ENCODE measurements at places on chromosomes 3 and 15.
A peak's percentile ranks its signal among the peaks of the same experiment; 100 is the strongest.

DNA sequence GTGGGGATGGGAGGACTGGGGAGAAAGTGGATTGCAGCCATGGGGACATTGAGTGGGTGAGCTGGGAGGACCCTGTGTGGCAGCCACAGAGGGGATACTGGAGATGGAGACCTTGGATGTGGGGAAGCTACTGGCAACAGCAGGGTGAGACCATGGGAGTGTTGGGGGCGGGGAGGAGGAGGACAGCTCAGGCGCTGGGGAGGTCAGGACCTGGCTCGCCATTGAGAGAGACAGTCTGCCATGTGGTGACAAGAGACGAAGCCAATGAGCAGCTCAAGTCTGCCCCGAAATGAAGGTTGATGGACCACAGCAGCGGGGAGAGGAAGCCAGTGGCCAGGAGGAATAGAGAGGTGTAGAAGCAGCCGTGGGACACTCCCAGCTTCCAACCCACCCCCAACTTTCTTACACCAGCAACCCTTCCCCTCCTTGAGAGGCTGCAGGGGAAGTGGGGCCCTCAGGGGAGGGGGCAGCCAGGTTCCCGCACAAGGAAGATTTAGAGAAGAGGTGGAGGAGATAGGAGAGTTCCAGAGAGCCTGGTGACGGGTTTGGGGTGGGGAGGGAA is 118.1 kb downstream of the ASB7 start:
- DNase-seq = no peak

- DNase-seq = peak; percentile 30
Observed at GRCh38 chr3:100641471-100642032, 32.2 kb downstream of the ADGRG7 start.

GRCh38 chr3:150970665-150971324 is 1.7 kb downstream of the CLRN1 start:
- peak; percentile 42 for DNase-seq

- no peak for DNase-seq
Observed at GRCh38 chr3:112615989-112616731, 24.8 kb downstream of the CCDC80 start.

GRCh38 chr3:69339760-69340159 is 46.1 kb downstream of the FRMD4B start:
- DNase-seq = no peak

DNA sequence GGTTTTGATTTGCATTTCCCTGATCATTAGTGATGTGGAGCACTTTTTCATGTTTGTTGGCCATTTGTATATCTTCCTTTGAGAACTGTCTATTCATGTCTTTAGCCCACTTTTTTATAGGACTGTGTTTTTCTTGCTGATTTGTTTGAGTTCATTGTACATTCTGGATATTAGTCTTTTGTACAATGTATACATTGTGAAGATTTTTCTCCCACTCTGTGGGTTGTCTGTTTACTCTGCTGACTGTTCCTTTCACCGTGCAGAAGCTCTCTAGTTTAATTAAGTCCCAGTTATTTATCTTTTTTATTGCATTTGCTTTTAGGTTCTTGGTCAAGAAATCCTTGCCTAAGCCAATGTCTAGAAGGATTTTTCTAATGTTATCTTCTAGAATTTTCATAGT is 91.1 kb upstream of the ATP11B start:
- no peak for DNase-seq

DNA sequence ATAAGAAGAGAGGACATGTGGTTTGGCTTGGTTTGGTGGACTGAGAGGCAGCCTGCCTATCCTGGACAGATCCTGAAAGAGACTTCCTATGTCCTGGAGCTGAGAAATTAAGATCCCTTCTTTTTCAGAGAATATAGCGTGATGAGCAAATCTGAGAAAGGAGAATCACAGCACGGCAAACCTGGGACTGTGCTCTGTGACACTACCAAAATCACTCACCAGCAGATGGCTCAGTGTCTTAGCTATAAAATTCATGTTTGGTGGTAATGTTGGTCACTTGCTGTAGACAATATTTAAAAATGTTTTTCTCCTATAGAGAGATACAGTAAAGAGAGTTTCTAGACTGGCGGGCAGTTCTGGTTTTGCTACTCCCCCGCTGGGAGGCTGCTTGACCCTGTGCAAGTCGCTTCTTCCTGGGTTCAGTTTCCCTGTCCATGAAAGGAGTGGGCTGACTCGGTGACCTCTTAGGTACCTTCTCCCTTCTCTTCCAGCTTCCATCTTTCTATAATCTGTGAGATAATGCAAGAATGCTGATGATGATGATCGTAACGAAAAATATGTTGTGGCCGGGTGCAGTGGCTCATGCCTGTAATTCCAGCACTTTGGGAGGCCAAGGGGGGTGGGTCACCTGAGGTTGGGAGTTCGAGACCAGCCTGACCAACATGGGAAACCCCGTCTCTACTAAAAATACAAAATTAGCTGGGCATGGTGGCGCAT is 7.6 kb upstream of the HES1 start:
- no peak for DNase-seq

GRCh38 chr15:64525828-64526530 is 65.6 kb downstream of the ZNF609 start:
- no peak for DNase-seq

DNA sequence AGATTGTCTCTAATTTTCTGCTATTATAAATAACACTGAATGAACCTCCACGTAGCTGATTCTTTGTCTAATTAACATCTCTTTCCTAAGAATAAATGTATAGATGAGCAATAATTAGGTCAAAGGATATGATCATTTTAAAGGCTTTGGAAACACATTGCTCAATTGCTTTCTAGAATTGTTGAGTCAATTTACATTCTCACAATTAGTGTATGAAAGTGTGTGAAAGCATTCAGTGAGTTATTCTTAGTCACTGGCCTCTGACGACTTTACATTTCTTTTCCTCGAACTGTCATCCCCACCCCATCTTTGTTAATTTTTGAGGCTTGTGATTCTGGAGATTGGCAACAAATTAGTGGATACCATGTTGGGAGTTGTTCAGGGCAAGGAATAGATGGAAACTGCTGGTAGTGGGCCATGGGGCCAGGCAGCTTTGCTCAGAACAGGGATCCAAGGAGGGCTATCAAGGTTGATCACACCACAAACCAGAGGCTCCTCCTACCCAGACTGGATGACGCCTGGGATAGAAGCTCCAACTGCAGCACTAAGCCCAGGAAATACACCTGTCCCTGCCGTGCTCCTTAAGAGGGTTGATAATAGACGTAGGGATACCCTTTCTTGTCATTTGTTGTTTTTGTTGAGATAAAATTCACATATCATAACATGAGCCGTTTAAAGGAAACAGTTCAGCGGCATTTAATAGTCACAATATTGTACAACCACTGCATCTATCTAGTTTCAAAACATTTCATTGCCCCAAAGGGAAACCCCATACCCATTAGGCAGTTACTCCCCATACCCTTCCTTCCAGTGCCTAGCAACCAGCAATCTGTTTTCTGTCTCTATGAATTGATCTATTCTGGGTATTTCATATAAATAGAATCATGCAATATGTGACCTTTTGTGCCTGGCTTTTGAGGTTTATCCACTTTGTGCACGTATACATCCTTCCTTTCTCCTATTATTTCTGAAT is 27.9 kb downstream of the EIF1B start:
- DNase-seq = no peak
